ENCODE measurements at places on chromosomes 7 and 10.

DNA sequence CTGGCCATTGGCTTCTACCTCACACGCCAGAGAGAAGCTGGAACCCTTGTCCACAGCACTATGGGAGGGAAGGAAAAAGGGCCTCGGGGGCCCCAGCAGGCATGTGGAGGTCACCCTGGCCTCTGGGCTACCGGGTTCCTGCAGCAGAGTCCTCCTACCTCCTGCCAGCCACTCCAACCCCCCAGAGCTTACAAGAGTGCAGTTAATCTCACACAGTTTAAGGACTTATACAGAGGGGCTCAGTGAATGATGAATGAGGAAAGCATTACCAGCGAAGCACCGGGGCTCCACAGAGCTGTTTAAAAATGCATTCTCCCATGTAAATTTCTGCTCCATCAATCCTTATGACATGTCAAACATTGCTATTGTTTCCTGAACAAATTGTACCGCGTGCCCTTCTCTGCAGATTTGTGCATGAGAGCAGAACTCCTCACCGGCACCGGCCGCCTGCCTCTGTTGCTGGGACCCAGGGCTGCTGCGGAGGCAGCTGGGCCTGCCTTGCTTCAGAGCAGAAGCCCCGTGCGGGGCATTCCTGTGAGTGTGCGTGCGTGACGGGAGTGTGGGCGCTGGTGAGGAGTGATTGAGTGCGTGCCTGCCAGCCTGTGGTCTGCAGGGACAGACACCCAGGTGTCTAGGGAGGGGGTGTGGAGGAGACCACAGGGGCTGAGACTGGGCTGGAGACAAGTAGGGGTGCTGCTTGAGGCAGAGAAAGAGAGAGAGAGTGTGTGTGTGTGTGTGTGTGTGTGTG is 52.8 kb downstream of the C10orf105 start:
- DNase-seq = peak; percentile 30

DNA sequence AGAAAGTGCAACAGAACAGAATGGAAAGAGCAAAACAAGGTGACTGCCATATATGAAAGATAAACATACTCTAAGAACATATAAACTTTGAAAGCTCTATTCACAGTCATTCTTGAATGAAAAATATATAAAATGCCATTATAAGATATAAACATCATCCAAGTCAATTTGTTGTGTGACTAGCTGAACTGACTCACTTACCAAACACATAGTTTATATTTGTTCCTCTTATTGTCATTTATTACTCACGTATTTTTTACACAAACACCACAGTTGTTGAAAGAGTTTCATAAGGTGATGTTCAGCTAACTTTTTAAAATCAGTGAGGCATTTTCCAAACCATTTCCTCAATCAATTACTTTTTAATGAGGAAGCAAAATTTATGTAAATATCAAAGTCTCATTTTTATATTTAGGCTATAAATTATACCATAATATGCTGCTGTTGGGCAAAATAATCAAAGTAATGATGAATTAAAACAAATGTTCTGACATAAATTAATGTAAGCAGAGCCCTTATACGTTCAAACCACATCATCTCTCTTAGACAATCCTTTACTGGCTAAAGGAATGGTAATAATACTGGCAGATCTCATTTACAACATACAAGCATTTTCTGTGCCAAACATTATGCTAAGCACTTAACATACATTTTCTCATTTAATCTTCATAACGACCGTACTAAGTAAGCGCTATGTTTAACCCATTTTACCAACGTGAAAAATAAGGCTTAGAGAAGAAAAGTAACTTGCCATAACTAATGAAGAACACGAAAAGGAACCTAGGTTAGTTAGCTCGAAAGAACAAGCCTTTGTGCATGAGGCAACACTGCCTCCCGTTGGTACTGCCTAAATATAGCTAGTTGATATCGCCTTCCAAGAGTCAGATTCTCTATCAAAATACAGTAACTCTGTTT is 7.3 kb downstream of the LRRN3 start:
- no peak for DNase-seq

DNA sequence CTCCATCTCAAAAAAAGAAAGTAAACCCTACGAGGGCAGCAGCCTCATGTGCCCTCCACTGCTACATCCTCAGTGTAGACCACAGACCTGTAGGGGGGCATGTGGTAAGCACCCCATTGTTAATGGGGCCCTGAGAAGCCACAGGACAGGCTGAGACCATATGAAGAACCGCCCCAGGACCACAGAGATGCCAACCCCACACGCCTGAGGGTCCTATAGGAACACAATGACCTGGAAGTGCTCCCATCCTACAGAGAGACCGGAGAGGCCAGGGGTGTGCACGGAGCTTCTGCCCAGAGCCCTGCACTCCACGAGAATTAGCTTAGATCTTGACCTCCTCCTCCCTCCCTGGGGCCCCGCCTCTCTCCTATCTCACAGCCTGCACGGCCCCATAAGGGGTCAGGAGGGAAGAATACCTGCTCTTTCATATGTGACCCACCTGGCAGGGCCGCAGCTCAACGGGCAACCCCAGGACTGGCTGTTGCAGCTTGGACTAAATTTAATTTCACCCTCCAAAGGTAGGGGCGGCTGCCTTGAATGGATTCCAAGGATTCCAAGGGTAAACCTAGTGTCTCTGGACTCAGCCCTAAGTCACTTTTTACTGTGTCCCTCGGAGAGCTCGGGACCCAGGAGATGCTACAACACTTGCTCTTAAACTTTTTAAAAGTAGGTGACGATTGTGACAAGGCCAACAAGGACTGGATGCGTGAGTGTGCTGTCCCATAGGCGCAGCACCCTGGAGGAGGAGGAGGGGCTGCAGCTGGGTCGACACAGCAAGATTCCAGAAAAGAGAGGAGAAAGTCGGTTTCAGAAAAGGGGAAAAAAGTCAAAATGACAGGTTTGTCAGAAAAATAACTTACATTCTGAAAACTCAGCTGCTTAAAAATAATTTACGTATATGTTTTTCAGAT is 24.2 kb downstream of the PRKAG2 start:
- no peak for DNase-seq

DNA sequence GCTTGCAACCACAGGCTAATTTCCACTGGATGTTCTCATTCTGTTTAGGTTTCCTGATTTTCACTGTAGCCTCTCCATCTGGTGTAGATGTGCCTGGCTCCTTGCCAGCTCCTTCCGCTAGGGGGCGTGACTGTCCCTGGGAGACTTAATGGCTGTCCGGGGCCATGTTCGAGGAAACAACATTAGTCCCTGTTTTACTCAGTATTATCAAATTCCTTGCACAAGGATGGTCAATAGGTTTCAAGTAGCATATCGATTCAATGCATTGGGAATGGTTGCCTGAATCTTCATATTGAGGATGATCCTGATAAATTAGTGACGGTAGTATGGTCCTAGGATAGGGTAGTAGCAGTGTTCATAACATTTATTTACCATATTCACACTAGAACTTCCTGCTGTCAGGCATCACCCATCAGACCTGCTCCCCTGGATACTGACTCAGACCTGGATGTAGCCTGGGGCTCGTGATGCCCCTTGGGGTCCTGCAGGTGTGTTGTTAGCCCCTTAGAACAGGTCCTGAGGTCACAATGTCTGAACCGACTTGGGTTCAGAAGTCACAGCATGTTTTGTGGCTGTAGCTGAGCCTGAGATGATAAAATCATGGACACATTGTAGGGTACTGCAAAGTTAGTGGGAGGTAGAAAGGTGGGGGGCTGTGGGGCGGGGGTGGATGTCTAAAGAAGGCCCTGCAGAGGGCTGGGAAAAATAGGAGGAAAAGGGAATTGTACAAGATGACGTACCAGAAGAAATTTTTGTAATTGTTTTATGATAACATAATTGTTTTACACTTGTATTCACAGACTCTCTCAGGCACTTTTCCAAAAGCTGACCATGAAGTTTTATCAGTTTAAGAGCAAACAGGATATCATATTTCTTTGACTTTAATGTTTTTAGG is 8.9 kb upstream of the EXOC6 start:
- no peak for DNase-seq

- no peak for DNase-seq
Observed at GRCh38 chr10:81564143-81564542, 310.9 kb upstream of the NRG3 start.

DNA sequence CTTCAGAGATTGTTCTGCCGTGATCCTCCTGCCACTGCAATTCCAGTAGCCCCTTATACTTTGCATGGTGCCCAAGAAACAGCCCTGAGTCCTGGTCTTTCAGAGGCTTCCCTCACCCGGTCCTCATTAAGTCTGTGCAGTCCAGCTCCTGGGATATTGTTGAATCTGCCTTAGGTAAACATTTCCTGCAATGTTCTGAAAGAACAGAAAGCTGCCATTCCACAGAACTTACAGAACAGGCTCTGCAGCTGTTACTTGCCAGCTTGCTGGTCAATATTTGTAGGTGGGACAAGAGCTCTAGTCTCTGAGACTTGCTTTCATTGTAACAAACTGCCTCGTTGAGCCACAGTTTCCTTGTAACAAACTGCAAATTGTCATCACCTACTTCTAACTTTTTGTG is 115.0 kb upstream of the KIF5B start:
- peak; percentile 11 for DNase-seq

GRCh38 chr7:11865671-11866070 is 33.7 kb upstream of the THSD7A start:
- DNase-seq = no peak

DNA sequence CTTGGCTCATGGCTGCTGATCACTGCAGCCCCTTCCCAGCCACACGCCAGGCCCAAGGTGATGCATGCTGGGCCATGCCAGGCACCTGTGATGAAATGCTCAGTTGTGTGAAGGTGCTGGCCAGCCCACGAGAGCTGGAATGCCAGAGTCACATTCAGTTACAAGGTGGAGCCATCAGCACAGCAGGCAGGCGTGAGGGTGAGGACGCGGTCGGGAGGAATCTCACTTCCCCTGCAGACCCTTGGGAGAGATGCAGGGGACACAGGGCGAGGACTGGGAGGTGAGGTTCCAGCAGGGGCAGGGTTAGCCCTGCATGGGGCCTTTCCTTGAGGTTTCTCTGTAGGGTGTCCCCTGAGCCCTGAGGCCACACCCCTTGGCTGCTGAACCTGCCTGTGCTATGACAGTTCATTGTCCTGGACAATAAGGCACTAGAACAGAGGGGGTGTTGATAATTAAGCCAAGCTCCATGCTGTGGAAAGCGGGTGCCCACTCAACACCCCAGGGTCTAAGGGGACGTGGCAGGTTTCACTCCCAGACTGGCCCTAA is 82.4 kb downstream of the ADARB2 start:
- DNase-seq = no peak

DNA sequence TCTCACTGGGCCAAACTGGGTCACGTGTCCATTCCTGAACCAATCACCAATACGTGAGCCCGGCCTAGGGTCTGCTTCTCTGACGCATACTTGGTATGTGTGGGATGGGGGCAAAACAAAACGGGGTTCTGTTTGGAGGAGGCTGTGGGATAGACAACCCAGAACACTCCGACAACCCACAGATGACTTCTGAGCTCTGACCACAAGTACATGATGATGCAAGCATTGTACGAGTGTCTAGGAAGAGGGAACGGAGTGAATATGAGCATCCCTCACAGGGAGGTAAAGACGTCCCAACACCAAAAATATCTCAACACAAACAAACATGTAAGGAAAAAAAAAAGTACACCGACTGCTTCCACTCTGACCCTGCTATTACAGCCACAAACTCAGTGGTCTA is 5.6 kb downstream of the DAGLB start:
- no peak for DNase-seq

GRCh38 chr7:99267481-99267840 is 5.2 kb upstream of the MYH16 start:
- no peak for DNase-seq

GRCh38 chr7:3493499-3493898 is 192.4 kb downstream of the SDK1 start:
- DNase-seq = no peak

All from progenitor cell of endocrine pancreas (in vitro differentiated cells).